ENCODE measurements at places on chromosomes 2 and 18.

DNA sequence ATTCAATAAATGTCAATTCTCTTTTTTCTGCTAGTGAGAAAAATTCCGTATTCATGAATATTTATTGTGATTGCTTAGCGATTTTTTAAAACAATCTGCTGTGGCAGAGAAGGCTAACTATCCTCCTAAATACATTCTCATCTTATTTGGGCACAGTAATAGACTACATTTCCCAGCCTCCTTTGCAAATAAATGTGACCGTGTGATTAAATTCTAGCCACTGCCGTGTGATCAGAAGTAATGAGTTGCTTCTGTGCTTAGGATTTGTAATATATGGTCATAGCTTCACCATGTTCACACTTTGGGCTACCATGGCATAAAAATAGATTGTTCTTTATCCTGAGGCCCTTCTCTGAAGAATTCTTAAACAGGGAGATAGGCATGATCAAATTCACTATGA lies 179.6 kb downstream of the FAM124B start:
- DNase-seq, result no peak

GRCh38 chr18:76619261-76619620 lies 124.2 kb upstream of the ZNF516 start:
- DNase-seq, result no peak

DNA sequence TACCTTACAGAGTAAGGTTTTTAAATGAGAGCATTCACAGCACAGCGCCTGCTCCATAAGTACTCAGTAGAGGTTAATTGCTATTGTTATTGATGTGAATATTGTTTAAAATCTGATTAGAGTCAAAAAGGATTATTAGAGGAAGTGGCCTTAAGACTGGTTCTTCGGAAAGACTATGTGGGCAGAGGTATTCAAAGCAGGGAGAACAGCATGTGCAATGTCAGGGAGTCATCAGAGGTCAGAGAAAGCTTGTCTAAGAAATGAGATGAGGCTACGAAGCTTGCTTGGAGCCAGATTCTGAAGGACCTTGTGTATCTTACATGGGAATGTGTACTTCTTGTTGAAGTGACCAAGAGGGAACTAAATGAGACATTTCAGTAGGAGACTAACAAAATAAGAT lies 49.8 kb downstream of the PMS1 start:
- no peak for DNase-seq

- no peak for DNase-seq
Observed at GRCh38 chr2:195959341-195959740, 109.3 kb downstream of the DNAH7 start.

GRCh38 chr2:56682397-56682760 lies 498.6 kb downstream of the CCDC85A start:
- DNase-seq, result no peak

- DNase-seq, result peak; percentile 5
Observed at GRCh38 chr2:102753563-102754159, 8.2 kb upstream of the TMEM182 start.

DNA sequence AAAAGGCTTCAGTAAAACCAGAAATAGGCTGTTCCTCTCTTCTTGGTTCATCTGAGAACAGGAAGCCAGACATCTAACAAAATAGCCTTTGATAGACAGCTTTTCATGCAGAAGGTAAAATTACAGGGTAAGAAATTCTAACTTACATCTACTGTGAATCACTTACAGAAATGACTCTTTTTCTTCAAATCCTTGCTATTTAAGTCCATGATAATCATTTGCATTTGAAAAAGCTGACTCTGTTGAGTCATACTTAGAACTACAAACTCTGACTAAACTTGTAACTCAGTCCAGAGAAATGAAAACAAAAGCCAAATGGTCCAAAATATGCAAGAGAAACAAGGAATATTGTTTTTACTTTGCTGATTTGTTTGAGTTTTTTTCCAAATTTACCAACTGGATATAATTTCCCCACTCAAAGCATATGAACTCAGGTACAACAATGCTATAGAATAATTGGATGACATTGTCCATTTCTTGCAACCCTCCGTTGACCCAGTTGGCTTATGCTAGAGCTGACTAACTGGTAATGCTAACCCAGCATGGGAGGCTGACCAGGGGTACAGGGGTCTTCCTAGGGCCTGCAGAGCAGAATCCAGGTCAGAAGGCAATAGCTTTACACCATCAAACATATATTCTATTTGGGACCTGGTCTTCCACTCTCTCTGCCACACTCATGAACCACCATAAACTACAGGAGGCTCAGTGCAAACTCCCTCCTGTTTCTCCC lies 18.8 kb upstream of the MREG start:
- DNase-seq, result no peak

GRCh38 chr2:23360571-23361125 lies 24.3 kb upstream of the KLHL29 start:
- DNase-seq, result no peak

- peak; percentile 13 for DNase-seq
Observed at GRCh38 chr2:226337941-226338600, 461.5 kb downstream of the IRS1 start.

- DNase-seq, result no peak
Observed at GRCh38 chr2:11245322-11245721, 90.1 kb downstream of the SLC66A3 start.

DNA sequence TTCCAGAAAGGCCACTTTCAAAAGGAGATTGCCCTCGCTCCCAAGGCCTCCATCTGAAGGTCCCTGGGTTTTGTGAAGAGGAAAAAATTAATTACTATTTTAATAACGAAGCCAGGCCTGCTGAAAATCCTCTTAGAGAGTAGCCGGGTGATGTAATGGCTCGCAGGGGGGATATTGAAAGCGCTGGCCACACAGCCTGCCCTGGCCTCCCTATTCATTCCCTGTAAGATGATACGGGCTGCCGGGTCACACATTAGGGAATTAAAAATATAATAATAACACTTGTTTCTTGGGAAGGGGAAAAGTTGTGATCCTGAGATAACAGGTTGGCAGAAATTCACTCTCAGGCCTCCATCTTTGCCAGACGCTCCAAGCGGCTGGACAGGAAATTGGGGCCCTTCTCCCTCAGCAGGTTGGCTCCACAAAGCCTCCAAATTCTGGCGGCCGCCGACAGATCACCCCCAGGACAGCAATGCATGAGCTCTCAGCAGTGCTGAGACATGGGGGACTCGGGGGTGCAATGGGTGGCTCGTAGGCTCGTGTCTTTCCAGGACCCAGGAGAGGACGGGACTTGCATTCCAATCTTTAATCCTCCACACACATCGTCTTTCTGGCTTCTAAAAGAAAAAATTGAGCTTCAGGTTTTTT lies 299.9 kb upstream of the SALL3 start:
- DNase-seq, result no peak

DNA sequence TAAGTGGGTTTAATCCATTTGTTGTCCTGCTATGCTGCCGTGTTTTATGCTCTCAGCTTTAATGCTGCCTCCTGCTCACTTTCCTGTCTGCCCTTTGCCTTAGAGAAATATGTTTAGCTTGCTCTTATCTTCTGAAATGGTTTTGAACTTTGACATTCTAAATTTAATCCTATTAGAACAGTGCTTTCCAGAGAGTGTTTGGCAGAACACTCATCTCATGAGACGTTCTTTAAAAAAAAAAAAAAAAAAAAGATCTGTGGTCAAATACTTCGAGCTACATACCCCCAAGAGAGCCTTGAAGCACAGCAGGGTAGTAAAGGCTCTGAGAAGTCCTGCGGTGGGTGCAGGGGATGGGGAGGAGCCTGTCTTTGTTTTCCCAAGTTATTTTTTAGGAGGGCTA lies 161.3 kb downstream of the SPP2 start:
- DNase-seq, result no peak

- no peak for DNase-seq
Observed at GRCh38 chr2:30372826-30373225, 74.2 kb upstream of the LCLAT1 start.

Data from right renal pelvis (tissue), 4 donors.